ENCODE measurements at places on chromosomes 12 and 14.

DNA sequence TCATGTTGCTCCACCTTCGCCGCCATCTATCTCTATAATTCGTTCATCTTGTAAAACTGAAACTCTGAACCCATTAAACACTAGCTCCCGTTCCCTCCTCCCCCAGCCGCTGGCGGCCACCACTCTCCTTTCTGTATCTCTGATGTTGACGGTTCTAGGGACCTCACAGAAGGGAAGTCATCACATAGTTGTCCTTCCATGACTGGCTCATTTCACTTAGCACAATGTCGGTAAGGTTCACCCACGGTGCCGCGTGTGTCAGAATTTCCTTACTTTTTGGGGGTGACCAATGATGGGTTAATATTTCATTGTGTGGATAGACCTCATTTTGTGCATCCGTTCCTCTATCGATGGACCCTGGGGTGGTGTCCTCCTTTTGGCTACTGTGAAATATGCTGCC is 2.0 kb upstream of the CACNA2D4 start:
- DNase-seq = no peak

DNA sequence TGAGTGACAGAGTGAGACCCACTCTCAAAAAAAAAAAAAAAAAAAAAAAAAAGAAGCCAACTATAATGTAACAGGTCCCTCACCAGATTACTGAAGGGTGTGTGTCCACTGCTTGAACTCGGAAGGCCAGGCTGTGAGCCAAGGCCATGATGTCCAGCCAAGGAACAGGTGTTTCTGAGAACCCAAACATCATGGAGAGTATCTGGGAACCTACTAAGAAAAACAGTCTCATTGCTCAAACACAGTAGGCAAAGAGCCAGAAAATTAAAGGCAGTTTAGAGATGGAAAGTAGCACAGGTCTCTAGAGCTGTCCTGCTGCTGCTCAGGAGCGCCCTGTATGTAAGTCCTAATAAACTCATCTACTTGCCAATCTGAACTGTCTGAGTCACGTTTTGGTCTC is 12.5 kb upstream of the MAP4K5 start:
- no peak for DNase-seq

- DNase-seq = peak; percentile 60
Observed at GRCh38 chr14:105075379-105076295, 10.4 kb upstream of the GPR132 start.

- no peak for DNase-seq
Observed at GRCh38 chr12:90174198-90174510, 465.5 kb upstream of the ATP2B1 start.

DNA sequence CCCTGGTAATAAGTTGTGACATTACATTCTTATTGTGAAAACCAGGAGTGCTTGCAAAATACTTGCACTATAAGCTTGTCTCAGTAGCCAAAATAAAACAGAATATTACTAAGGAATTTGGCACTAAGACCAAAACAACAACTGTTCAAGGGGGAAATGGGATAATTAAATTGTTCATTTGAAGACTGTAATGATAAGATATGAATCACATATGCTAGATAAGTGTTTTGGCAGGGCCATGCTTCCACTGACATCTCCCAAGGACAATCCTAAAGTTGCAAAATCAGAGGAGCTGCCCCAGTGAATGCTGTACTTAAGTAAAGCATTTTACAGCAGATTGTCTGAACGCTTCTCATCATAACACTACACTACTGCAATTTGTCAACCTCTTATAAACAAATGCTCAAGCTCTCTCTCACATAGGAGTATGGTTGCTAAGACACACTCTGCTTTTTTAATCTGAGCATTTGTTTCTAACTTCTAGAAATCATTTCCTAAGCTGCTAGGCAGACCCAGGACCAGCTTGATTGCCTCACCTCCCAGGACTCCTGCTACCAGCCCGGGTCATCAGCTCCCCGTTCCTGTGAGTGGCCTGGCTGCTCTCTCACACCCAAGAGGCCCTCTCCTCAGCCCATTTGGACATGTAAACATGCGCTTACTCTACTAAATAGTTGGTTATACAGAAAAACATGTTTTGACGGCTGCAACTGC is 191.5 kb downstream of the PAX9 start:
- DNase-seq = peak; percentile 4

DNA sequence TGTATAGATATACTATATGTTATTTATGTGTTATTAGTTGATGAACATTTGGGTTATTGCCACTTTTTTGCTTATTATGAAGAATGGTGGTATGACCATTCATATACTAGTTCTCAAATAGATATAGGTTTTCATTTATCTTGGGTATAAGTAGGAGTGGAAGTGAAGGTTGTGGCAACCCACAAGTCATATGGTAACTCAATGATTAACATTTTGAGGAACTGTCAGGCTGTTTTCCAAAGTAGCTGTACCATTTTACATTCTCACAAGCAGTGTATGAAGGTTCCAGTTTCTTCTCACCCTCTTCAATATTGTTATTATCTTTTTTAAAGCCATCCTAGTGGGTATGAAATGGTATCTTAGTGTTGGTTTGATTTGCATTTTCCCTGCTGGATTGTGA is 19.0 kb upstream of the MSRB3 start:
- no peak for DNase-seq

DNA sequence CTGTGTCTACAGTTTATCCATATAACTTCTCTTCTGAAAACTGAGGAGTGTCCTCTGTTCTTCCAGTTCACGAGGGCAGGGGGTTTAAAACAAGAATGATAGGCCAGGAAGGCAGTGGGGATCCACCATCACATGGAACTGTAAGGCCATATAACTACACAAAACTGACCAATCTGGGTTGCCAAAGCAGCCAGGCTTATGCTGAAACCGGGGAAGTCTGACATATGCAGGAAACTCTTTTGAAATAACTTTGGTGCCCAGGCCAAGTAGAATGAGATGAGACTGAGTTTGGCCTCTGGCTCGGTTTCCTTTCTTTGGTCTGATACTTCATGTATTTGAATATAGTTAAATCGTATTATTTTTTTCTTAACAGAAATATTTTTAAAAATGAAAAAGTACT is 18.0 kb upstream of the ATF1 start:
- DNase-seq = no peak

- no peak for DNase-seq
Observed at GRCh38 chr12:97097734-97098133, 190.7 kb downstream of the NEDD1 start.
